ENCODE measurements at places on chromosomes 16 and 17.

GRCh38 chr16:87812200-87812656 is 46.4 kb upstream of the KLHDC4 start:
- no peak for ATAC-seq

GRCh38 chr17:1736348-1737281 is 6.1 kb upstream of the SERPINF2 start:
- ATAC-seq = no peak

- peak; percentile 5 for ATAC-seq
These were observed 8.8 kb upstream of the FASN start for GRCh38 chr17:82106688-82107305.

- no peak for ATAC-seq
These were observed 645 bp downstream of the DNAH17 start for GRCh38 chr17:78576389-78577112.

DNA sequence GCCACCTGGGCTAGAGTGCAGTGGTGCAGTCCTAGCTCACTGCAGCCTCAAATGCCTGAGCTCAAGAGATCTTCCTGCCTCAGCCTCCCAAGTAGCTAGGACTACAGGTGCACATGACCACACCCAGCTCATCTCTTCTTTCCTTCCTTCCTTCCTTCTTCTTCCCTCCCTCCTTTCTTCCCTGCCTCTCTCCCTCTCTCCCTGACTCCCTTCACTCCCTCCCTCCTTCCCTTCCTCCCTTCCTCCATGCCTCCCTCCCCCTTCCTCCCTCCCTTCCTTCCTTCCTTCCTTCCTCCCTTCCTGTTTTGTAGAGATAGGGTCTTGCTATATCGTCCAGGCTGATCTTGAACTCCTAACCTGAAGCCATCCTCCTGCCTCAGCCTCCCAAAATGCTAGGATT is 23.5 kb upstream of the USP36 start:
- ATAC-seq = no peak

DNA sequence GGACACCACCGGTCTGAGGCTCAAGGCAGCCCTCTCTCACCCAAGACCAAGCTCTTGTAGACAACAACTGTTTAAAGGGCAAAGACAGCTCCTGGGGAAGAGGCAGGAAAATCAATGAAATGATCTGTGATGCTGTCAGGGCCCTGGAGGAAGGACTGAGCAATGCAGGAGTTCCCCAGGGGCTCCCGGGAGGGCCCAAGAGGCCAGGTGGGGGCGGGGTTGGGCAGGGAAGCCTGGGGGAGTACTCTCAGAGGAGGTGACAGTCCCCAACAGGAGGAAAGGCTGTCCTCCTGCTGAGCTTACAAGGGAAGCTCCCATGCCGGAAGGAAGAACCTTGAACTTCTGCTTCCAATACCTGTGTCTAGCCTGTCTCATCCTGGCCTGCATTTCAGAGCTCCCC is 8.3 kb upstream of the NOS2 start:
- no peak for ATAC-seq

- ATAC-seq = no peak
These were observed 1.7 kb downstream of the HOXB1 start for GRCh38 chr17:48528936-48529682.

DNA sequence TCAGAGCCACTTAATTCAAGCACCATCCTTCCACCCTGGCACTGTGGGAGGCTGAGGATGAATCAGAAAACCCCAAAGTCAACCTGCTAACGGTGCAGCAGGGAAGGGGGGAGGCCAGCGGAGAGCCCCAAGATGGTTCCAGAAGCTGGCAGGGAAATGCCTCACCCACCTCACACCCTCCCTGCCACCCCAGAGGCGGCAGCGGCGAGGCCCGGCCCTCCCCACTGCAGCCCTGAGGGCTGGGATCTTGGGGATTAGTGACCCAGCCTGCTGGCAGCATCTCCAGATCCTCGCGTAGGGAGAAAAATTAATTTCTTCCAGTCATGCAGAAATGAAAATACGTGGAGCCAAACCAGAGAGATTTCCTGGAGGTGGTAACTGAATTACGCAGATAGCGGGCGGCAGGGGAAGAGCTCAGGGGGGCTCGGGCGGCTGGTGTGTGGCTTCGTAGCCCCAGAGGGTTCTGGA is 38.2 kb downstream of the CBFA2T3 start:
- no peak for ATAC-seq

- ATAC-seq = no peak
These were observed 4.9 kb downstream of the TEX14 start for GRCh38 chr17:58686980-58687379.

GRCh38 chr17:80129006-80129565 is 17.8 kb downstream of the EIF4A3 start:
- no peak for ATAC-seq

- peak; percentile 64 for ATAC-seq
These were observed 39.4 kb upstream of the RAI1 start for GRCh38 chr17:17641621-17642409.

- peak; percentile 58 for ATAC-seq
These were observed 27.5 kb downstream of the ZCCHC14 start for GRCh38 chr16:87465306-87465705.

- ATAC-seq = peak; percentile 78
These were observed 17.3 kb upstream of the HEXD start for GRCh38 chr17:82400830-82401229.

- peak; percentile 95 for ATAC-seq
These were observed 18.7 kb upstream of the ADGRG1 start for GRCh38 chr16:57609541-57610401.

GRCh38 chr17:34485999-34486398 is 93.4 kb upstream of the TMEM132E start:
- no peak for ATAC-seq

GRCh38 chr16:30942426-30942806 is 6.5 kb upstream of the ORAI3 start:
- ATAC-seq = no peak
